ENCODE measurements at places on chromosomes 11 and 22.

GRCh38 chr11:75351791-75352587 lies 528 bp upstream of the ARRB1 start:
- peak; percentile 78 for DNase-seq

DNA sequence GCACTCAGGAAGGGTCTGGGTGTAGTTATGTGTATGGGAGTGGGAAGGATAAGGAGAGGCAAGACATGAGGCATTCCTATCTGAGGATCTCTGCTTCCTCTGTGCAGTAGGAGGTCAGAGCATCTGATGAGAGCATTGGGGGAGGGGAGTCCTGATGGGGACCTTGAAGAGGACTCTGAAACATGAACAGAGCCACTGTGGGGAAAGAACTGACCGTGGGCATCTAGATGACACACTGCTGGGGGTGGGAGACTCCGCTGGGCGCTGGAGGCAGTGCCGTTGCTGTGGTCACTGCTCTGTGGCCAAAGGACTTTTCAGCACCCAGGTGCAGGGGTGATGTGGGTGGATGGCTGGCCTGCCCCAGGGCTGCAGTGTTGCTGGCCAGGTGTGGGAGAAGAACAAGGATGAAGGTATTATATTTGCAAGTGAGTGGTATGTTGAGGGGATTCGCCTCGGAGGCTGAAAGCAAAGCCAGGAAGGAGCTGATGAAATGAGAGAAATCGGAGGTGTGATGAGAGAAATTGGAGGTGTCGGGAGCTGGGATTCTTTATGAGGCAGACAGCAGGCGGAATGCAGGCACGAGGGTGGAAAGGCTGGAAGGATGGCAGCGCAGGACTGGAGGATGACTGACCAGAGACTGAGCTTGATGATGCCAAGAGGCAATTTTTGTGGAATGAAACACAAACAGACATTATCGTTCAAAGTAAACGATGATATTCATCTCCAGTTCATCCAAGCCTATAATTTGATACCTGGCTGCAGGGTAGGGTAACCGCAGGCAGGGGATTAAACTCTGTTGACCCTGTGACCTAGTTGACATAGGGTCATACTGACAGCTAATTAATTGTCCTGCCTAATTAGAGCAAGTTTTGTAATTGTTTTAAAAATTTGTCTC lies 19.4 kb upstream of the TMPRSS4 start:
- DNase-seq: no peak

DNA sequence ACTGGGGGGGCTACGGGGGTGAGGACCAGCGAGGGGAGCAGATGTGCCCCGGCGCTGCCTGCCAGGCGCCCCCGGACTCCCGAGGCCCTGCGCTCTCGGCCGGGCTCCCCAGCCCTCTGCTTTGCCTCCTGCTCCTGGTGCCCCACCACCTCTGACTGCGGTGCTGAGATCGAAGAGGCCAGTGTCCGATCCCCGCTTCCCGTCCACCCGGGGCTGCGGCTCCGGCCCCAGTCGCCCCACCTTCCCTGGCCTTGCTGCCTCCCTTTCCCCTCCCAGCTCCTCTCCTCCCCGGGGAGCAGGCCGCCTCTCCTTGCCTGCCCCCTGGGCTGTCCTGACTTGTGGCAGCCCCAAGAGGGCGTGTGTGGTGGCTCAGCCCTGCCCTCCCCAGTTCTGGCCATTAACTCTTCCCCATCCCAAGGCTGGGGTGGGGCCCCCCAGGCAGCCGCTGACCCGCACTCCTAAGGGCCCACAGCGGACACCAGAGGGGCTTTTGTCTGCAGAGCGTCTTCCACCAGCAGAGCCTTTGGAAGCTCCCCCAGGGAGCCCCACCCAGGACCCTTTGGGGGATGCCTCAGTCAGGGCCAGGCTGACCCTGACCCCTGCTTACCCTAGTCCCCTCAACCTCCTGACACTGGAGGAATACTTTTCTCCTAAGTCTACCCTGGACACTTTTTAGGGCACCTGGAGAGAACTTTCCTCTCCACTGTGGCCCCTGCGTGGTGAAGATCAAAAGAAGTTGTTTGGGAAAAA lies 16.6 kb downstream of the RTN4RL2 start:
- no peak for DNase-seq

DNA sequence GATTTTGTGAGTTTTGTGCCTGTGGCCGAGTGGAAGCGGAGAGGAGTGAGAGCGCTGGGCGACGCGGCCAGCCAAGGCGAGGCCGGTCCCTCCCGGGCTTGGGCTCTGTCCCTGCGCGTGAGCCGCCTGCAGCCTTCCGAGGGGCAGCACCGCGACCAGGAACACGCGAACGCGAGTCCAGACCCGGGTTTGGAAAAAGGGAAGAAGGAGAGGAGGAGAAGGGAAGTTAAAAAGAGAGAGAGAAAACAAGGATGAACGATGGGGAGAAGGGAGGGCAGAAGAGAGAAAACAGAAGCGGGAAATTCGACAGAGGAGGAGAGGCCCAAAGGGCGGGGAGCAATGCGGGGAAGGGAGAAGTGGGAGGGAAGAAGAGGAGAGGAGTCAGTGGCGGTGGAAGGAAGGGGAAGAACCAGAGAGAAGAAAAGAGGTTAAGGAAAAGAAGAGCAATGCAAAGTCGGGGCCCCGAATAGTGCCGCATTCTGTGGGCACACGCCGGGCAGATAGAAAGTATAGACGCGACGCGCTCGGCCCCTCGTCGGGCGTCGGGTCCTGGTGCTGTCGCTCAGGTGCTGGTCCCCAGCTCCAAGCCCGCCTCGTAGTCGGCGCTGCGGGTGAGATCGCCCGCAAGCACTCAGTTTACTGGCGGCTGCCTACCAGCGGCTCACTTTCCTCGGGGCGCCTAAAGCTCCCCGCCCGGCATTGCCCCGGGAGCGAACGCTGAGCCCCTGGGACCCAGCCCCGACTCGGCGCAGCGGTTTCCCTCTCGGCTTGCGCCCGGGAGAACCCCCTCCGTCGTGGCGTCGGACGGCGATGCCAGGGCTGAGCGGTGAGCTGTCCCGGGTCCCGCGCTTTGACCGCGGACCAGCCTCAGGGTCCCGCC lies 2.8 kb upstream of the BARX2 start:
- no peak for DNase-seq

GRCh38 chr11:12167061-12168000 lies 56.9 kb downstream of the MICAL2 start:
- DNase-seq: no peak

GRCh38 chr11:62857541-62857982 lies 18.2 kb upstream of the WDR74 start:
- no peak for DNase-seq

GRCh38 chr22:36955691-36956090 lies 42.3 kb downstream of the CSF2RB start:
- no peak for DNase-seq

GRCh38 chr11:27201454-27202302 lies 161.1 kb downstream of the BBOX1 start:
- peak; percentile 79 for DNase-seq

- DNase-seq: no peak
These were observed 34.4 kb downstream of the HIRA start for GRCh38 chr22:19396934-19397733.

GRCh38 chr22:43867839-43868635 lies 5.7 kb upstream of the SULT4A1 start:
- peak; percentile 81 for DNase-seq

- no peak for DNase-seq
These were observed 14.0 kb downstream of the RAB30 start for GRCh38 chr11:83057721-83058120.

- no peak for DNase-seq
These were observed 567.0 kb upstream of the CADM1 start for GRCh38 chr11:116071241-116071640.

- DNase-seq: no peak
These were observed 51.1 kb downstream of the MUC6 start for GRCh38 chr11:985406-985805.

DNA sequence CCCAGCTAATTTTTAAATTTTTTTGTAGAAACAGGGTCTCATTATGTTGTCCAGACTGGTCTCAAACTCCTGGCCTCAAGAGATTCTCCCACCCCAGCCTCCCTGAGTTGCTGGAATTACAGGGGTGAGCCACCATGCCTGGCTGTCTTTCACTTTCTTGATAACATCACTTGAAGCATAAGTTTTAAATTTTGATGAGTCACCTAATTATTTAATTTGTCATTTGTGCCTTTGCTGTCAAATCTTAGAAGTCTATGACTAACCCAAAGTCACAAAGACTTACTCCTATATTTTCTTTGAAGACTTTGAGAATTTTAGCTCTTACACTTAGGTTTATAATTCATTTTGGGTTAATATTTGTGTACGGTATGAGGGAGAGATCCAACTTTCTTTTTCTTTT lies 14.5 kb upstream of the MSANTD2 start:
- no peak for DNase-seq

DNA sequence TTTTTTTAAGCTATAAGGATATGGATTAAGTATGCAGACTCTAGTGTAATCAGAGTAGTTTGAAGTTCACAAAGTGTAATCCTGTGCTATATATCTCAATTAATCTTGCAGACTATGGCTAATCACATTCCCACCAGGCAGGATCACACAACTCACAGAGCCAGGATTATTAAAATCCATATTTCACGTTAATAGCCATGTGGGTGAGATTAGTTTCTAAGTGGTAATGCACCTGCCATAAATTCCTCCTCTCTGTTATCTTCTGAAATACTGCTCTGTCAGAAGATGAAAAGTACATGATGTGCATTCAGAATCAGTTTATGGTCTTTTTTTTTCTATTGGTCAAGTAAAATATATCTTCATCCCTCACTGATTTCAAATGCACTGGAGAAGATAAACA lies 686.1 kb downstream of the CNTN5 start:
- DNase-seq: no peak

GRCh38 chr22:24145446-24146193 lies 35.7 kb upstream of the SUSD2 start:
- DNase-seq: no peak

GRCh38 chr22:45922256-45922655 lies 54.7 kb downstream of the WNT7B start:
- DNase-seq: no peak

GRCh38 chr22:37558815-37559214 lies 1.5 kb upstream of the CDC42EP1 start:
- no peak for DNase-seq

DNA sequence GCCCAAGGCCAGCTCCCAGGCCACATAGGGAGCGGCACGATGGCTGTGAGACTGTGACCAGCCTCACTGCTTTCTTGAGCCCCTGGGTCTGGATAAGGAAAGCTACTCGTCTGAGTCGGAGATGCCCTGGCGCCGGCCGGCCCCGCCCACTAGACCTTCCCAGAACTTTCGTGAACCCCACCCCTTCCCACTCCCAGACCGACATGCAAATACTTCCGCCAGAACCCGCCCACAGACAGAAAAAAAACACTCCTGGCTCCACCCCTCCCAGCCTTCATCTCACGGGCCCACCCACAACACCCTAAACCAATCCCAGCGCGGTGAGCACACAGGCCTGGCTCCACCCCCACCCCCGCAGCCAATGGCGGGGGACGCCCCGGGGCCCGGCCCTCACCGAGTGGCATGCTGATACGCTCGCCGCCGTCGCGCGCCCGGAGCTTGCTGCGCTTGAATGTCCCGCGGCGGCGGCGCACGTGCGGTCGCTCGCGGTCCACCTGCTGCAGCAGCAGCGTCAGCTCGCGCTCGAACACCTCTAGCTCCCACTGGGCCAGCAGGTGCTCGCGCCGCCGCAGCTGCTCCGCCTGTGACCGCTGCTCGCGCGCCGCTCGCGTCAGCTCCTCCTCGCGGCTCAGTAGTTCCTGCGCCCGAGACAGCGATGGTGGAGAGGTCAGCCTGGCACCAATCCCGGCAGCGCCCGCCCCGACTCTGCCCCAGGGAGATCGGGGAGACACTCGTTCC lies 7.0 kb downstream of the MAP3K11 start:
- DNase-seq: peak; percentile 93

- no peak for DNase-seq
These were observed 49.5 kb downstream of the LGR4 start for GRCh38 chr11:27423125-27423524.

- no peak for DNase-seq
These were observed 399.3 kb downstream of the OPCML start for GRCh38 chr11:133133050-133133449.

Measured in hindlimb muscle (tissue), 1 donor.